ENCODE measurements at places on chromosomes 4 and X.
A peak's percentile ranks its signal among the peaks of the same experiment; 100 is the strongest.

DNA sequence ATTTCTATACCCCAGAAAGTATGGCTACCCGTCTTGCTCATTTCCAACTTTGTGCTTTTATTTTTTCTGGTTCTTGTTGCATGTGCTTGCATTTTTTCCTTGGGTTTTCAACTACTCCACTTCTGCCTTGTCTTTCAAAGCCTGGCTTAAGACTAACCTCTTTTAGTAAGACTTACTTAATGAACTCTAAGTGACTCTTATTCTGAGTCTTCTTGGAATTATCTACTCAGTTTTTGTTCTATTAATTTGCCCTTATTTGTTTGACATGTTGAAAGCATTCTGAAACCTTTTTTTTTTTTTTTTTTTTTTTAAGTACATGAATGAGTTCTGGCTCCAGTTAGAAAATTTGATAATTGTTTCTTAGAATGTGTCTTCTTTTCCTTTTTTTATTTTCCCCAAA lies 74.8 kb downstream of the SLIT2 start:
- no peak for DNase-seq

DNA sequence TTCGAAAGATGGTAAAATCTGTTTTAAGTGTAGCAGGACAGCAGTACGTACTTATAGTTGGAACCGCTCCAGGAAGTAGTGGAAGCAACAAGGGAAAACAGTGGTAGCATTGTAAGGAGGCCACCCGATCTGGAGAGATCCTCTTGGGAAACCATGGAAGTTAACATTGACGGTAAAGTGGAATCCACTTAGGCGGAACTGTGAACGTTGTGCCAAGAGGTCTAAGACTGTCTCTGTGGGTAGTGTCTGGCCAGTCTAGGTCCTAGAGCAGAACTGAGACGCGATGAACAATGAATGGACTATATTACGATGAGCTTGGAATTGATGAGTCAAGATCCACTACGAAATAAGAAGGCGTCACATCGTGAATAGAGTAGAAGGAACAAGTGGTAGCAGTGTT lies 124.0 kb downstream of the TENM3 start:
- no peak for DNase-seq

GRCh38 chrX:29231800-29232199 lies 644.6 kb downstream of the IL1RAPL1 start:
- DNase-seq, result no peak

DNA sequence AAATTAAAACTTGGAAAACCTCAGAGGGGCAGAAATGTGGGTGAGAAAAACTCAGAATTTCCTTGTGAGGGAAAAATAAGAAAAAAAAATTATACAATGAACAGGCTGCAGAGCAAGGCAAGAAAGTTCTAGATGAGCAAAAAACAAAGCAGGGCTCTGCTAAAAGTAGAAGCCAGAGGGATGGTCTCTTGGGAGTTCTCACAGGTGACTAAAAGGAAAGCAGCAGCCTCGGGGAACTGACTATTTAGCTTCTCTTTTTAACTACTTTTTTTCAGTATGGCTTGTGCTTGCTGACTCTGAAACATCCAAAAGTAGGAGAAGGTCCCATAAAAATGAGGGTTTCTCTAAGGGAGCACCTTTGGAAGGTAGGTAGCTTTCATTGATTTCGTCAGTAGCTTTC lies 36.4 kb downstream of the PCDH19 start:
- DNase-seq, result no peak

DNA sequence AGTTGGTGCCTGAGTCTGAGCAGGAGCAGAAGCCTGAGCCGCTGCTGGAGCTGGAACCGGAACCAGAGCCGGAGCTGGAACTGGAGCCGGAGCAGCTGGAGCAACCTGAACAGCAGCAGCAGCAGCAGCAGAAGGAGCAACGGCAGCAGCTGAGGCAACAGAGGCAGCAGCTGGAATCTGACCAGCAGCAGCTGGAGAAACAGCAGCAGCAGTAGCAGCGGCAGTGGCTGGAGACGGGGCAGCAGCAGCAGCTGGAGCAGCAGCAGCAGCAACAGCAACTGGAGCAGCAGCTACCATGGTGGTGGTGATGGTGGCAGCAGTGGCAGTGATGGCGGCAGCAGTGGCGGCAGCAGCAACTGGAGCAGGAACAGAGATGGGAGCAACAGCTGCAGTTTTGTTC lies 61.5 kb downstream of the AMOT start:
- DNase-seq, result no peak

DNA sequence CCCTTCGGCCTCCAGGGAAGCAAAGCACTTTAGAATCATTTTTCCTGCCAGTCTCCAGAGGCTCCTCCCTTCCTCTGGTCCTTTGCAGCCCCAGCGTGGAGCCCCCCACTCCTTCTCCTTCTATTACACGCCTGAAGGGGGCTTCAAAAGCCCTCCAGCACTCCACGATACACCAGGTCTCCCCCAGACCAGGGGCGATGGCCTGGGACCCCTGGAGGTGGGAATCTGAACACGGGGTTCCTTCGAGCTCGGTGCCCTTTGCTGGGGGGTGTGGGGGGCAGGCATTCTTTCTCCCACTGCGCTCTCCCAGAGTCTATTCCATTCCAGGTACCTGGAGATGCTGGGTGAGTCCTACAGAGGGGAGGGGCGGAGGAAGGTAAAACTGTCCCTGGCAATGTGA lies 97.6 kb downstream of the HMX1 start:
- no peak for DNase-seq

DNA sequence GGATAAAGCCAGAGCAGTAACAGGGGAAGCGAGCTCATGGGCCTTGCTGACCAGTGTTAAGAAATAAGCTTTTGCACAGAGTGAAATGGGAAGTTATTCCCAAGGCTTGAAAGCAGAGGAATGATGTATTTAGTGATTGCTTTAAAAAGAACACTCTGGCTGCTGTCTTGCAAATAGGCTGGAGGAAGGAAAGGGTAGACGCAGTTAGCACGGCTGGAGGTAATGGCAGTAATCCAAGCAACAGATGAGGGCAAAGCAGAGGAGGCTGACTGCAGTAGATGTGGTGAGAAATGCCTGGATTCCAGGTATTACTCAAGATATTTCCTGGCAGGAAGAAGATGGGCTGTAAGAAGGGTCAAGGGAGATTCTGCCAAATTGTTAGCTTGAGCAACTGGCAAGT lies 1342.3 kb upstream of the AGA start:
- DNase-seq, result no peak

DNA sequence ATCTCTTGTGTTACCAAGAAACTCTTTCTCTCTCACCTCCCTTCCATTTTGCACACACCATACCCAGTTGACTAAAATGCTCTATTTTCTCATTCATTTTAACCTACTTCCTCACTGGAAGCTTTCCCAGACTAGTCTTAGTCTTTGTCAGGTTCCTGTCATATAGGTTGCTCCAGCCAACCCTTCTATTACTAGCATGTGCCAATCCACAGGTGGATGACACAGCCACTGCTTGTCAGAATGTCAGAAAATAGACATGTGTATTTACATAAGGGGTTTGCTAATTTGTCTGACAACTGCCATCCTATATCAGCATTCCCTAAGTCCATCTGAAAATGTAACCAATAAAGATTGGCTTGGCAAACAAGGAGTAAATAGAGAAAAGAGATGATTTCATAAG lies 239.2 kb upstream of the SMIM31 start:
- no peak for DNase-seq

DNA sequence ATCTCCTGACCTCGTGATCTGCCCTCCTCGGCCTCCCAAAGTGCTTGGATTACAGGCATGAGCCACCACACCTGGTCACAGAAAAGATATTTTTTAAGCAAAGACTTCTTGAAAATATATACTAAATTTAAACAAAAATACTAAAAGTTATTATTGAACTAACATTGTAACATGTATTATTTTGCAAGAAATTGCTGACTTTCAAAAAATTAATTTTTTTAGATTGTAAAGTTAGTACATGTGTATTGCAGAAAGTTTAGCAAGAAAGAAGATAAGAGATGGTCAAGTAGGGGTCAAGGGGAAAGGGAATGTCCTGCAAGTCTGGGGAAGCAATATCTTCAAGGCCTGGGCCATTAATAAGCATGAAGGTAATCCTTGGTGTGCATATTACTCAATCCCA lies 54.3 kb upstream of the HPGDS start:
- no peak for DNase-seq

DNA sequence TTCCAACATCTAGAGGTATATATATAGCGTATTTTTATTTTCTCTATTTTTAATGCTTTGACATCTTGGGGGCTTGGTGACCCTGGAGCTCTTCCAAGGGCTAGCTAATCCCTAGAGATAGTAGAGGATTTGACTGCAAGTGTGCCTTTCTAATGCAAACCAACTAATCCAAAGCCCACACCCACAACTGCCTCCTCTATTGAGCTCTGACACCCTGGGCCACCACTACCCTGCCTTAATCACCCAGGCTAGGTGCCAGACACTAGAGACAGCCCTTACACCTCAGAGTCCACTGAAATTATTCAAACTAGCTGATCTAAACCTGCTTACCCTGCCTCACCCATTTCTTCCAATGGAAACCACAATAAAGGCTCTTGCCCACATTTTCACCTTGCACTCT lies 69.6 kb upstream of the ATXN3L start:
- no peak for DNase-seq

- DNase-seq, result no peak
Observed at GRCh38 chrX:30967516-30967915, 78.5 kb upstream of the TAB3 start.

DNA sequence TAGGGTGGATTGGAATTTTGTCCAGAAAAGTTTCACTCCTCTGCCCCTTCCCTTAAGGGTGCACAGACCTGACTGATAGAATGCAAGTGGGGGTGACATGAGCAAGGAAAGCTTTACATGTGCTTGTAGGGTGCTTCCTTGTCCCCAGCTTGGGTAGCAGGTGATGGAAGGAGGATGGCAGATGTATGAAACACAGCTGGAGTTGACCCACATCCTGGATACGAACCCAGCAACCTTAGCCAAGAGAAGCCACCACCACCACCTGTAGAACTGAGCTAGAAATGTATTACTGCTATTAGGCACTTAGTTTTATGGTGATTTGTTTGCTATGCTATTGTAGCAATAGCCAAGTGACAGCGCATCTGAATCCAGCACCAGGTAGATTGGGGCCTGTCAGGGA lies 227.4 kb downstream of the HS3ST1 start:
- DNase-seq, result no peak

DNA sequence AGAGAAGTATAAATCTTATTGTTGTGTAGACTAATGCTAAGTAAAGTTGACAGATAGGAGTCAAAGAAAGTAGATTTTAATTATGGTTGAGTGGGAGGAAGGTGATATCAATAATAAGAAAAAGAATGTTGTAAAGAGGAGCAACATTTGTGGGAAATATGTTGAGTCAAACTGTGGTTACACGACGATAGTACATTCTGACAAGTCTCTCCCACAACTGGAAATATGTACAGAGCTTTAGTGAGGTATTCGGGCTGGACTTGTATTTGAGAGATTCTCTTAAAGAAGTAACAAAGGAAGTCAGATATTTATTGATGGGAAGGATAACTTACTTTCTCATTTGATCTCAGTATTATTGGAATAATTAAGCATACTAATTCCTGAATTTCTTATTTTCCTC lies 525.3 kb upstream of the MAGEB2 start:
- DNase-seq, result no peak

DNA sequence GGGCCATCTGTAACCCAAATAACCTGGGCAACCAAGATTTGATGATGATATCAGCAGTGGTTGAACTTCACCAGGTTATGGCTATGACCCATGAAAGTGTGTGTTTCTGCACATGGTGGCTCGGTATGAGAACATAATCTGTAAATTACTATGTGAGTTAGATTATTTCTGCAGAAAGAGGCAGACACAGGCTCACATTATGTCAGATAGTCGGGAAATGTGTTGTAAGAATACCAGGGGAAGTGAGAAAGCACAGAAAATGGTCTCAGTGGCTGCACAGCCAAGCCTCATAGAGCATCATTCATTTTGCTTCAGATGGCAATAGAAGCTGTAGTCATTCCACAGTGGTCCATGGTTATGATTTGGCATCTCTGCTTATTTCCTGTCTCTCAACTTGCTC lies 63.0 kb upstream of the RBPJ start:
- peak; percentile 33 for DNase-seq

DNA sequence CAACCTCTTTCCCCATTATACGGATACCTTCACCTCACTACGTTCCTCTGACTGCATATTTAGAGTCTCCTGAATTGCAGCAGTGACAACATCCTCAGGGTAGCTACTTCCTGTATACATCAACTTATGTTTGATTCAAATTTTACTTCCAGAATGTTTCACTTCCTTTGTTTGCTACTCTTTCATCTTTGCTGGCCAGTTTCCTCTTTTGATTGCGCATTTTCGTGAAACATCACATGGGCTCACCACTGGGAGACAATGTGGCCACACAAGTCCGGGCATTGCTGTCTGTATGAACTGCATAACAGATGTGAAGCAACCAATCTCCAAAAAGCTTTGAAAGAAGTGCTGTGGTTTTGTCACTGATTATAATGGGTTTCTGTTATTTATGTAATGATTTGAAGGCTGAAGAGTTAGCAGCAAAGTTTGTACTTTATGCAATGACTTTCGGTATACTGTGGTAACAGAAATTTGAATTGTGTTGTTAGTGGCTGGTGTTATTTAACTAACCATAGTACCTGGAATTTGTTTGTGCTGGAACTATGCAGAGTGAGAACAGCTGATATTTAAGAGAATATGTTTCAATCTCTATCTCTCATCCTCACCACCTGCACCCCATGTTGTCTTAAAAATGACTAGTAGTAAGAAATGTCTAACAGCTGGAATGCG lies 7.4 kb downstream of the SNCA start:
- peak; percentile 40 for DNase-seq

- no peak for DNase-seq
Observed at GRCh38 chr4:8762951-8763735, 108.5 kb downstream of the HMX1 start.

DNA sequence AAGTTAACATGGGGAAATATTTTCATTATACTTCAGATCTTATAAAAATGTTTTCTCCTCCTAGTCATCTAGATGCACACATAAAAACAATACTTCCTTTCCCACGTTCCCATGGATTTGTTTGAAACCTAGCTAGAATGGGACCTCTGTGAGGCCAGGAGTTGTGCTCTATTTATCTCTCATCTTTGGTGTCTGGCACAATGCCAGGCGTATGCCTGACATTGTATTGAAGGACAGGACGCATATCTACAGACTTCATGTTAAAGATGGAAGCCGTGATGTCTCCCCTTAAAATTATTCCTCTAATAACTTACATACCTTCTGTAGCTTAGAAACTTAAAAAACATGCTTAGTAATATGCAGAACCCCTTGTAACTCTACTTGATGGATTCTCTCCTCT lies 394.5 kb upstream of the FAT1 start:
- no peak for DNase-seq

DNA sequence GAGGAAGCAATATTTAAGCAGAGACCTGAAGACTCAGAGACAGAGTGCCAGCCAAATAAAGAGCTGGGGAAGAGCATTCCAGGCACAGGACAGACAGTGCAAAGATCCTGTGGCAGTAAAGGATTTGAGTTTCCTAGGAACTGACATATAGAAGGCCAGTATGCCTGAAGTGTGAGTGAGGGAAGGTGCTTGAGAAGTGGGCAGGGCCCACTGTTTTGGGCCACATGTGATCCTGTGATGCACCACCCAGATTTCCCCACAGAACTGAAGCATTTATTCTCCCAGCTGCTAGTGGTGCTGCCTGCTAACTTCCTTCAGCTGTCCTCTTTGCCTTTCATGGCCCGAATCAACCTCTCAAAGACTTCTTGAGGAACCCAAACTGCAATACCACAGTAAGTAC lies 23.9 kb upstream of the ASB5 start:
- DNase-seq, result no peak

Measured in GM10248 (cell line).